ENCODE measurements at places on chromosomes 7 and 10.

DNA sequence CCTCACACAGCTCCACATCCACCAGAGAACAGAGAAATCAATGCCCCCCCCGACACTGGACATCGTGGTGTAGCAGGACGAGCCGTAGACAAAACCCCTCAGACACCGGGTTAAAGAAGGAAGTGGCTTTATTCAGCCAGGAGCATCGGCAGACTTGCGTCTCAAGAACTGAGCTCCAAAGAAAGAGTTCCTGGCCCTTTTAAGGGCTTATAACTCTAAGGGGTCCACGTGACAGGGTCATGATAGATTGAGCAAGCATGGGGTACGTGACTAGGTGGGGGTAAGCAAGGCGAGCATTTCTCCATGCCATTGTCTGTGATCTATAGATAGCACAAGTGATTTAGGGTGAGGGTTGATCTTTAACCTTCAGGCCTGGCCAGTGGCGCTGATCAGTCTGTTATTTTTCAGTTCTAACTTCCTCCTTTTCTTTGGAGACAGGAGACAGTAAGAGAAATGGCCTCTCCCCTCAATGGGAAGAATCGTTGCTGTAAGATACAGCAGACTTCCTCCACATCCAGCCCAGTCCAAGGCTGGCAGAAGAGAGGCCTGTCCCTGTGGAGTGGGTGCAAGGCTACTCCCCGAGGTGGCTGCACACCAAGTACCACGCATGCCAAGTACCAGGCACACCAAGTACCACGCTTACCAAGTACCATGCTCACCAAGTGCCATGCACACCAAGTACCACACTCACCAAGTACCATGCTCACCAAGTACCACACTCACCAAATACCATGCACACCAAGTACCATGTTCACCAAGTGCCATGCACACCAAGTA lies 19.5 kb upstream of the PPP2R2D start:
- DNase-seq: no peak

- DNase-seq: no peak
Observed at GRCh38 chr10:16853201-16853600, 36.0 kb upstream of the RSU1 start.

DNA sequence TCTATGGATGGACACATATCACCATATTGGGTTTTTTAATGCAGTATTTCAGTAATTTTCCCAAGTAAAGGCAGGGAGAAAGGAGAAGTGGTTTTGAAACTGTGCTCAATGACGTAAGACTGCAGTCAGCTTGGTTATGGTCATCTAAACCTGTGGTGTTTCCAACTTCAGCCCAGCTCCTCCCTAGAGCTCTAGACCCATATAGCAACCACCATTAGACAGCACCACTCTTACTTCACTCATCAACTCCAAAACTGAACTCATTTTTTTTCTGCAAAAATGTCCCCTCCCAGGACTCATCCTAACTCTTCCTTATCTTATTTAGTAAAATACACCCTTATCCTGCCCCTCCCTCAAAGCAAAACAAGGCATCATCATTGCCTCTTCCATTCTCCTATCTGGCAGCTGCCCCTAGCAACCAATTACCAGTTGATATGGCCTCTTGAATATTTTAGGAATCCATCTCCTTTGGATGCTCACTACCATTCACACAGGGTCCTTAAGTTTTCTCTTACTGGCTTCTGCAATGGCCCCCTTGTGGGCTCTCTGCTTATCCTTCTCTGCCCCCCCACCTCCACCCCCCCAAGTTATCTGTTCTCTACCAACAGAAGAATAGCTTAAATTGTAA lies 1.5 kb upstream of the RALA start:
- DNase-seq: no peak

GRCh38 chr10:121540732-121541395 lies 57.4 kb downstream of the FGFR2 start:
- DNase-seq: no peak

Data from kidney (tissue), 22 donors.